Activated T-helper 2 cell treated with anti-CD3 and anti-CD28 coated beads, Interferon-gamma antibody, Interleukin-2, Interleukin-4, amounts not matched to agents 10 μg/mL and 5 μg/mL and 100 μg/mL, durations not matched to agents 14 hours and 24 hours and 36 hours (primary cell): ENCODE measurements at places on chromosomes 5 and 9. TPM values are rescaled to one million over a fixed set of nuclear protein-coding genes. Genes with fewer than 3 reads are reported as not detected.

GRCh38 chr5:91266184-91266705 lies 116.9 kb downstream of the ARRDC3 start:
- peaks cover 25% of the 10 kb centered on the region for H3K4me1 ChIP-seq
- no peak overlapping the region for H3K4me3 ChIP-seq
- peaks cover 2% of the 10 kb centered on the region for H3K27me3 ChIP-seq
- no peaks in the 10 kb centered on the region for H3K36me3 ChIP-seq

GRCh38 chr5:39502704-39503103 lies 77.9 kb upstream of the DAB2 start:
- peaks cover 2% of the 10 kb centered on the region for H3K27me3 ChIP-seq
- DNase-seq: no peak
- H3K4me1 ChIP-seq: no peaks in the 10 kb centered on the region
- no peak overlapping the region for H3K27ac ChIP-seq

DNA sequence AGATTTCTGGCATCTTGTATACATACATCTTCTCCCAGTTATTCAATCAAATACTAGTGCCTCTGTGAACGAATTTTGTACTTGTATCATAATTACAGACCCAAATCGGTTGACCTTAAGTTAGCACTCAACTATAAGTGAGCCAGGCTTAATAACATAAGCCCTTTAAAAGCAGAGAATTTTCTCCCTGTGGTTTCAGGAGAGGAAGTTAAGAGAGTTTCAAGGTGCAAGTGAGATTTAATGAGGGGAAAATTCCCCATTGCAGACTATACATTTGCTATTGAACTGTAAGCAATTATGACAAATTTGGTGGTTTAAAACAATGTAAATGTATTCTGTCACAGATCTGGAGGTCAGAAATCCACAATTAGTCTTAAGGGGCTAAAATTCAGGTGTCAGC lies 261.9 kb upstream of the NREP start:
- H3K27me3 ChIP-seq: no peaks in the 10 kb centered on the region
- H3K4me3 ChIP-seq: no peak overlapping the region
- no peak overlapping the region for H3K27ac ChIP-seq
- no peaks in the 10 kb centered on the region for H3K36me3 ChIP-seq
- DNase-seq: no peak

- H3K4me3 ChIP-seq: no peak overlapping the region
- DNase-seq: no peak
Observed at GRCh38 chr5:147887026-147887627, 8.6 kb downstream of the SCGB3A2 start.

GRCh38 chr9:137380606-137381005 lies 42.4 kb downstream of the EXD3 start:
- DNase-seq: no peak
- H3K27ac ChIP-seq: no peak overlapping the region
- H3K4me1 ChIP-seq: no peaks in the 10 kb centered on the region
- H3K27me3 ChIP-seq: no peaks in the 10 kb centered on the region
- H3K36me3 ChIP-seq: peaks cover 3% of the 10 kb centered on the region

DNA sequence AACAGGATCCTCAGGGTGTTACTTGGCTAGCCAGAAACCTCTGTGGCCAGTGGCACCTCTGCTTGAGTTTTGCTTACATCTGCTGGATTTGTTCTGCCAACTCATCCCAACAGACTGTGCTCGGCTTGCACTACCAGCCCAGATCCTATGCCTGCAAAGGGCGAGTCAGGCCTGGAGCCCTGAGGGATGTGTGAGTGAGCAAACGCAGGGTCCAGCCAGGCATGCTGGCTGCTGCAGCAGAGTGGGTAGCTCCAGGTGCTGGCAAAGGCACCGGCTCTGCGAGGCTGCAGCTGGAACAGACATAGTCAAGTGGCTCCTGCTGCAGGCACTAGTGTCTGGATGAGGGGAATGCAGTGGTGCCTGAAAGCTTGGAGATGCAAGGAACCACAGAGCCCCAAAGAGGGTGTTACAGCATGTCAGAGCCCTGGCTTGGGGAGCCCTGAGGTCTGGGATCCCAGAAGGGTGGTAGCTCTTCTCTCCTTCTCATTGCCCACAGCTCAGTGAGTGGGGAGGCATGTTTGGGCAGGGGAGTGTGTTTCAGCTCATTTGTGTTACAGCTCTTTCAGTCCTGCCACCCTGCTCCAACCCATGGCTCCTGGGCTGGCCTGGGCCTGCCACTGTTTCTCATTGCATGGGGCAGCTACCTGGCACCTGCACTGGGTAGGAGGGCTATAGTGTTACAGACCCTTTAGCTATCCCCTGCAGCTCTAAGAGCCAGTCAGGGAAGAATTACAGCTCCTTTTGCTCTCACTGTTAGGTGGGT lies 332.6 kb downstream of the TAF11L14 start:
- H3K4me1 ChIP-seq: no peaks in the 10 kb centered on the region
- H3K36me3 ChIP-seq: no peaks in the 10 kb centered on the region
- H3K4me3 ChIP-seq: no peak overlapping the region
- DNase-seq: no peak

- no peaks in the 10 kb centered on the region for H3K36me3 ChIP-seq
- DNase-seq: no peak
- H3K4me3 ChIP-seq: no peak overlapping the region
- H3K27ac ChIP-seq: no peak overlapping the region
- H3K27me3 ChIP-seq: no peaks in the 10 kb centered on the region
Observed at GRCh38 chr9:78567693-78568092, 270.8 kb downstream of the PSAT1 start.

GRCh38 chr9:33223696-33224095 lies 16.3 kb upstream of the SPINK4 start:
- no peak overlapping the region for H3K4me3 ChIP-seq
- no peaks in the 10 kb centered on the region for H3K27me3 ChIP-seq
- H3K36me3 ChIP-seq: no peaks in the 10 kb centered on the region
- no peak for DNase-seq

- H3K4me3 ChIP-seq: no peak overlapping the region
- no peaks in the 10 kb centered on the region for H3K4me1 ChIP-seq
- no peaks in the 10 kb centered on the region for H3K36me3 ChIP-seq
- peaks cover 12% of the 10 kb centered on the region for H3K27me3 ChIP-seq
- DNase-seq: no peak
Observed at GRCh38 chr9:91760906-91761305, 189.1 kb downstream of the ROR2 start.

DNA sequence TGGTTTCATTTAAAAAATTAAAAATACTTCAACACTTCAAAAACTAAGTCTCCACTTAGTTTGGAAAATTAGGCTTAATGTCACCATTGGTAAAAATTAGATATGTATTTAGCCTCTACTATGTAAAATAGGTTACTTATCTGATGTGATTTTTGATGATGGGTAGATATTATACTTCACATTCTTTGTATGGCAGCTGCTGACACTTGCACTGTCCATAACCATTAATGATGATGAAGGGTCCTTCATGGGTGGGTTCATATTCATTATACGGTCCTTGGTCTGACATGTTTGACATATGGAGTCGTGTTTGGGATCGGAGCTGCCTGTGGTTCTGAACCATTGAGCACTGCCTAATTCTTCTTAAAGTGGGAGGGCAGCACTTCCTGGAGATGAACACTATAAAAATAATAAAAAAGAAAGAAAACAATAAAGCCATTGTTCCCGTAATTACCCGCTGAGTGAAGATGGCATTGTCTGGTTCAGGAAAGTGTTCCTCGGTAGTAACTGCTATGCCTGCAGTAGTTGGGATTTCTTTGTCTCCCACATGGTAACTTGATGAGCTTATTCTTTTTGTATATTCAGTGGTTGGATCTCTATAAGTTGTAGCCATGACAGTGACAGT lies 2.2 kb downstream of the LRRTM2 start:
- H3K4me1 ChIP-seq: peaks cover 21% of the 10 kb centered on the region
- H3K27ac ChIP-seq: no peak overlapping the region
- no peak for DNase-seq
- no peak overlapping the region for H3K4me3 ChIP-seq
- H3K27me3 ChIP-seq: peaks cover 16% of the 10 kb centered on the region

DNA sequence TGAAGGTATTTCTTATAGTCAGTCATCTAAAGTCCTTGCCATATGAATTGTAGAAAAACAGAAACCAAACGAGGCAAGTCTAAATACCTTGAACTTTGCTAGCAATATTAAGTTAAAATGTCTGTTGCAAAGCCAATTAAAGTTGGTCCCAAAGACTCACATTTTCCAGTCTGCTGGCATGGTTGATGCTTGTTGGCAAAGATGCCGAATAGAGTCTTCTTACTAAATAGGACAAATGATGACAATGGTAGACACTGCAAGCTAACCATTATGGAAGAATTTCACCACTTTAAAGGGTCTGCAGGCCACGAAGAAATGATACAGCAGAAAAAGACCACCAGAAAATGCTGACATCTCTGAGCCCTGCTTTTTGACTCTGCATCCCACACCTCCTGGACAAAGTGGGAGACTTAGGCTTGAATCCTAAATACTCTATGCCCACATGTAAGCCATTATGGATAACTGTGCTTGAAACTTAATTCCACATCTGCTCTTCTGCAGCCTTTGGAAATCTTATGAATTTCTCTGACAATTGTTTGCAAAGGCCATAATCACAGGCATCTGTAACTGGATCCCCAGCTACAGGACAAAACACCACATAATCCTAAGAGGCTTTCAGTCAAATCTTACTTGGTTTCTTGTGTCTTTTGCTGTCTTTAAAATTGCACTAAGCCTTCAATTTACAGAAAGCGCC lies 61.3 kb downstream of the LHFPL2 start:
- H3K27me3 ChIP-seq: peaks cover 1% of the 10 kb centered on the region
- H3K27ac ChIP-seq: no peak overlapping the region
- DNase-seq: no peak
- no peak overlapping the region for H3K4me3 ChIP-seq
- no peaks in the 10 kb centered on the region for H3K4me1 ChIP-seq

DNA sequence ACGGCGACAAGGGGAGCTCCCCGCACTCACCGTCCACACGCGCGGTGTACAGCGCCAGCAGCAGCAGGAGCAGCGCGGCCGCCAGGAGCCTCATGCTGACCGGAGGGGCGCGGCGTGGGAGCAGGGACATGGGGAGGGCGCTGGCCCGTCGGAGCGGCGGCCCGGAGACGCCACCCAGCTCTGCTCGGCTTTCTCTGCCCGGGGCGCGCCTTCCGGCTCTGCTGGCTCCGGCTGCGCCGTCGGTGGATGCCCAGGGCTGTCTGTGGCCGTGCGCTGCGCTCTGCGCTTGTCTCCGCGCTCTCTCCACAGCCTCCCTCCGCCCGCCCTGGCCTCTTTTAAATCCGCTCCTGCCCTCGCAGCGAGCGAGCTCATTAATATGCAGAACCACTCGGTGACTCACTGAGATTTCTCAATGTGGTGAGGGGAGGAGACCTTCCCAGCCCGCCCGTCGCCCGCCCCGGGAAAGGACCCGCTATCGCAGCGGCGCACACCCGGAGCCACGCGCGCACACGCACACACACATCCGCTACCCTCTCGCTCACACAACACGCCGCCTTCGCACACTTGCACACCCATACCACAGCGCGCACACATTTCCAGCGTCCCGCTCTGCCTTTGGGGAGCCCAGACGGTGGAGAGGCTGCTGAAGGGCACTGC lies at the start of gene CXCL14:
CXCL14 (minus strand) TSS at position 307 of the 657 bp plus-strand sequence; CDS start at position 94, 213 bp downstream.
- no peak within 1 kb of the TSS for H3K27ac ChIP-seq
- no peak within 1 kb of the TSS for H3K4me3 ChIP-seq
- H3K4me1 ChIP-seq: no peaks in the 10 kb centered on the region
- peaks cover 45% of the 10 kb centered on the region for H3K27me3 ChIP-seq

DNA sequence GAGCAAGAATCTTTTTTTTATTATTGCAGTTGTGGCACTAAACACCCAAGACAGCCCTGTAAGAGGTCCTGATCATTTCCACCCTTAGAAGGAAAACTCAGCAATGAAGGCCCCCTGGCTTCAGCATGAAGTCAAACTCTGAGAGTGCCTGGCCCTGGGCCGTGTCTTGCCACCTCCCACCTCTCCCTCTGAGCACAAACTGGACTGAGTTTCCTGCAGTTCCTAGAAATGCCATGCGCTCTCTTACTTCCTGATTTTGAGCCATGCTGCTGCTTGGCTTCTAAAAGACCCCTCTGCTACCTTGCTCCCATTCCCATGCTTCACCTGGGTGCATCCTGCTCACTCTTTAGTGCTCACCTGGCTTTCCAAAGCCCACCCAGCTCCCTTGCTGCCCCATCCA lies 140.4 kb upstream of the KLF9 start:
- H3K27me3 ChIP-seq: no peaks in the 10 kb centered on the region
- H3K4me1 ChIP-seq: peaks cover 9% of the 10 kb centered on the region
- DNase-seq: no peak
- no peaks in the 10 kb centered on the region for H3K36me3 ChIP-seq

PDGFRB gene
- 0.46 and 1.3 TPM in 2 replicates for total RNA-seq

PCAT7 gene
- not detected in 2 replicates for total RNA-seq

TMC1 gene
- not detected in 2 replicates for total RNA-seq

TMEFF1 gene
- 0.52 and 1.1 TPM in 2 replicates for total RNA-seq

TICAM2 gene
- 0.85 TPM in 1 of 2 replicates, not detected in the other for total RNA-seq

AJM1 gene
- 5.0 and 5.1 TPM in 2 replicates for total RNA-seq

SPINK4 gene
- not detected in 2 replicates for total RNA-seq
